Left colon (tissue), 2 donors: ENCODE measurements at places on chromosomes 13 and 19. TPM values are rescaled to one million over a fixed set of nuclear protein-coding genes. Genes with fewer than 3 reads are reported as not detected.
A peak's percentile ranks its signal among the peaks of the same experiment; 100 is the strongest.

GRCh38 chr19:45117167-45117594 is 24.2 kb downstream of the PPP1R37 start:
- DNase-seq = no peak

DNA sequence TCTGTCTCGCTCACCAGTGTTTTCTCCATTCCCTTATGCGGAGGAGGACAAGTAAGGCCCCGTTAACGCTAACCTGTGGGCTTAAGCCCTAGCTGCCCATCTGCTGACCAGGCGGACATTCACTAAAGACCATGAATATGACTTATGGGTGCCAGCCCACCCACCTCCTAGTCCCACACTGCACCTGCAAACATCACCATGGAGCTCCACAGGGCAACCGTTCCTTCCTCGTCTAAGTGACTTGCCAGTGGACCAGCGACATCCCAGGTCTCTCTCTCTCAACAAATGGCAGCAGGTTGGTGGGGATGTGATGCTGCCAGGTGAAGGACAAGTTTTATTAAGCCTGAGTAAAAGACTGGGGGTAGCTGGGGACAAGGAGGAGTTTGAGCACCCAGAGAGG is 55.2 kb downstream of the CCDC70 start:
- DNase-seq = no peak

GRCh38 chr19:9850235-9850959 is 15.3 kb downstream of the PIN1 start:
- DNase-seq = no peak

- no peak for DNase-seq
These were observed 119.3 kb upstream of the GJB6 start for GRCh38 chr13:20351281-20352022.

GRCh38 chr13:109869312-109870237 is 83.2 kb upstream of the IRS2 start:
- peak; percentile 83 for DNase-seq

DNA sequence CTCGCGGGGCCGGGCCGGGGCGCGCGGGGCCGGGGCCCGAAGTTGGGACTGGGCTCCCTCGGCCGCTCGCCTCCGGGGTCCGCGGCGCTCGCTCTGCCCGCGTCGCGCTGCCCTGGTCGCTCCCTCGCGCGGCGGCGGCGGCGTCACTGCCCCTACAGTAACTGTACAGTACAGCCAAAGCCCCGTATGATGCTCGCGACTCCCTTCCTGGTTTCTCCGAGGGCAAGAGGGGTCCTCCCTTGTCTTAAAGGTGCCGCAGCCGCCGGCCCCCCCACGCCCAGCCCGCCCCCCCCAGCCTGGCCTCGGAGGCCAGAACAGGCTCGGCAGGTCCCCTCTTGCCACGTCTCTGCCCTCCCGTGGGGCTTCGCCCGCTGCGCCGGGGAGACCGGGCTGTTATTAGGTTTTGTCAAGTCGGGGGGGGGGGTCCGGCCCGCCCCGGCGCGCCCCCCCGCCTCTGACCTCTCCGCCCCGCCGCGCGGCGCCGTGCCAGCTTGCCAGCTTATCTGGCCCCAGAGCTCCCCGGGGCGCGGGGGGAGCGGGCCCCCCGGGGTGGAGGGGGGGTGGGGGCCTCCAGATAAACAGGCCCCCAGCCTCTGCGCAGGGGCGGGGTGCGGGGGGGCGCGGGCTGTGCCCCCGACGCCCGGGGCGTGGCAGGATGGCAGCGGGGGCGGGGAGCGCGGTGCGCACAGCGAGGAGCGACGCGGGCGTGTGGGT is at the start of gene ZBTB7A:
TSS of gene ZBTB7A (minus strand) at position 218 of the 714 bp plus-strand sequence. CDS start 11,667 bp downstream, outside the sequence.
- peak; percentile 91 for DNase-seq

GRCh38 chr13:21872795-21873194 is 201.9 kb downstream of the FGF9 start:
- DNase-seq = no peak

DNA sequence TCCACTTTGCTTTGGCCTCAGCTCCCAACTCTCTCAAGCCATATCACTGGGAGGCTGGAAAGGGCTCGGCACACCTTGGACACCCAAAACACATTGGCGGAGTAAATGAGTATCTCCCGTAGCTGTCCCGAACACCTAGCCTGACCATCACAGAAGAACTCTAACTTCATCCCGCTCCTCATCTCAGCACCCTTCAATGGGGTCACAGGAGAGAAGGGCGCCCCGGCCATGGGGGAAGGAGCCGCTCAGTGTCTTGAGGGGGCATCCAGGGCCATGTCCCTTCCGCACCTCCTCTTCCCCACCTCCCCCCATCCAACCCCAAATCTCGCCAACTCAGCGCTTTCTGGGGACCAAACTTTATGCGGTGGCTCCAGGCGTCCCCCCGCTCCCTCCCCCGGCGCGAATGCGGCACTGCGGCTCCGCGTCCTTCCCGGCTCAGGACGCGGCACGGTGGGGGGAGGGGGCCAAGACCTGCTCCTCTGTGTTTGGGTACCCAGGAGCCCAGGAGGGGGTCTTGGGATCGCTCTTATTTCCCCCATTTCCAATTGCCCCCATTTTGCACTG is 3.0 kb downstream of the KCNC3 start:
- DNase-seq = no peak

DNA sequence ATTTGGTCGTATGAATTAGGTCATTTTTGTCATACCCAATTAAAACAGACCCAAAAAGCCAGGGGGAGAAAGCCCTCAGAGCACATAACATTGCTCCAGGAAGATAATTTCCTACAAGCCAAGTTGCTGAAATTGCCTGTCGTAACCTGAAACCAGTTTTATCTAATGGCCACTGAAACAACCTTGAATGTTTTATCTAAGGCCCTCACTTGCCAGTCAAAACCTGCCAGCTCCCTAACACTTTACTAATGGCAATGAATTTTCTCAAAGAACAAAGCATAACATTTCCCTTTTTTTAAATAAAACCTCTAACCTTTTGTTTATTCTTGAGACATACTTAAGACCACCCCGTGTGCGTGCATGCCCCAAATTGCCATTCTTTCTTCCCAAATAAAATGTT is 496.2 kb upstream of the KLHL1 start:
- DNase-seq = no peak

GRCh38 chr13:37416291-37417059 is 182.1 kb downstream of the POSTN start:
- no peak for DNase-seq

DNA sequence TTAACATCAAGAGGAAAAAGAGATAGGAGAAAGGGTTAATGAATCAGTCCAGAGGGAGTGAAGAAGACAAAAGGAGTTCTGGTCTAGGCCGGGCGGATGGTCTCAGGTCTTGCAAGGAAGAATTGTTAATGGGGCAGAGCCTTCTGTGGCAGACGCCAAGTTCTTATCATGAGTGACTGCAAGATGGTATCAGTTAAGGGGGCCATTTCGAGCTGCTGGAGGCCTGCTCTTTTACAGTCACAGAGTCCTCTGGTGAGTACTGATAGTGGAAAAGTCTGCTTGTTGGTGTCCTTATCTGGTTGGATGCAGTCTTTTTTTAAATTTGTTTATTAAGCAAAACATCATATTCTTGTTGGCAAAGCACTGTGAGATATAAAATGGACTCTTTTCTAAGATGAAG is 590.9 kb upstream of the SGCG start:
- no peak for DNase-seq

DNA sequence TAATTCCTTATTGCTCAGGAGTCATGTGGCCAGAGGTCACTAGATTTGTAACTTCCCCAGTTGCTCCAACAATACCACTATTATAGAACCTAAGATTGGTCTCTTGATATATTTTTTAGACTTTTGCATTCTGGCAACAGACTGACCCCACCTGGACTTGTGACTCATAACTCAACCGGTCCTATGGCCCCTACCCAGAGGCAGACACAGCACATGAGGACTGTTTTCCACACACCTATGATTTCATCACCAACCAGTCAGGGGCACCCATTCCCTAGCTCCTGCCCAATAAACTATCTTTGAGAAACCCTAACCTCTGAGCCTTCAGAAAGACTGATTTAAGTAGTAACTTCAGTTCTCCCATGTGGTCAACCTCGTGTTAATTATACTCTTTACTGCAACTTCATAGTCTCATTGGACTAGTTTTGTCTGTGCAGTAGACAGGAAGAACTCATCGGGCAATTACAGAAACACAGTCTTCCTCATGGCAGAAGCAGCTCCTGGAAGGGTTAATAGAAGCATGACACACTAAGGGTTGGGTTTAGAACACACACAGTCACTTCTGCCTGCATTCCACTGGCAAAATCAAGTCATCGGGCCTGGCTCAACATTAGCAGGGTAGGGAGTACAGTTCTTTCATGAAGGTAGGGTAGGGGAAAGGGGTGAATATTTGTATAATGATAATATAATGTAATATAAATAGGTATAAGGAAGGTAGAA is 251.8 kb downstream of the UQCRFS1 start:
- DNase-seq = no peak

- no peak for DNase-seq
These were observed 118.9 kb upstream of the KL start for GRCh38 chr13:32897296-32897695.

DNA sequence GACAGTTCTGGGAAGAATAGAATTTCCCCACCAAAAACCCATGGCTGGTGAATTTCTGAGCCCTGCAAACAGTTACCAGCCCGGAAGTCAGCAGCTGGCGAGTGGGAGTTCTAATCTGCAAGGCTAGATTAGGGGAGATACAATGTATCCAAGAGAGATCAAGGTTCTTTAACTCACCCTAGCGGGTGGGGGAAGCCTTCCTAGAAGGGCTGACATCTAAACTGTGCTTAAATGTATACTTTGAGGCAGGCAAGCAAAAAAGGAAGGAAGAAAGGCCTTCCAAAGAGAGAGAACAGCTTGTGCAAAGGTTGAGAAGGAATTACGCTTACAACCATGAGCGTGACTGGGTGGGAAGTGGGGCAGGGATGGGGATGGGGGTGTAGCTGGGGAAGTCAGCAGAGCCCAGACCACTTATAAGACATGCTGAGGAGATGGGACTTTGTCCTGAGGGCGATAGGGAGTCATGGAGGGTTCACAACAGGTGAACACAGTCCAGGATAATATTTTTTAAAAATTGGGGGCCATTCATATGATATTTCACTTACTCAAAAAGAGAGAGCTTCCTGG is 20.8 kb upstream of the ZNRF4 start:
- no peak for DNase-seq

- DNase-seq = no peak
These were observed 530.6 kb upstream of the SPRY2 start for GRCh38 chr13:80871481-80871880.

GRCh38 chr19:13881251-13881691 is 4.3 kb downstream of the NANOS3 start:
- no peak for DNase-seq

DNA sequence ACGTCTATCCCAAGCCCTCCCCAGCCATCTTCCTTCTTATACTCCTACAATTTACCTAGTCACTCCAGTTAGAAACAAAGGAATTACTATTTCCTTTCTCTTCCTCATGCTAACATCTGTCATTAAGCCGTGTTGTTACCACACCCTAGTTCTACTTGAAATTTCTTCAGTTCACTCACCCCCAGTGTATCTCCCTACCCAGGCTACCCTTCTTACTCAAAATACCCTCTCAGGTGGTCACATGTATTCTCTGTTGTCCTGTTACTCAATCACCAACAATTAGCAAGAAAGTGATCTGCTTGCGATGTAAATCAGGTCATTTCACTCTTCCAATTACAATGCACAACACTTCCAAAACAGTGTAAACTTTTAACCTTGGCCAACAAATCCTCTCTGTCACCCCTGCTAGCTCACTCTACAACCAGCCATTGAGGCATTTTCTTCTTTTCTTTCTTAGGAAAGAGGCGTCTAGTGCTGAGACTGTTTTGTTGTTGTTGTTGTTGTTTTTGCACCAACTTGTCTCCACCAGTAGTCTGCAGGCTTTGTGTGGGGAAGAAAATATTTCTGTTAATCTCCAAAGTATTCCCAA is 50.7 kb downstream of the PCDH17 start:
- no peak for DNase-seq

GRCh38 chr13:32033744-32034143 is 2.2 kb downstream of the FRY start:
- no peak for DNase-seq

DNA sequence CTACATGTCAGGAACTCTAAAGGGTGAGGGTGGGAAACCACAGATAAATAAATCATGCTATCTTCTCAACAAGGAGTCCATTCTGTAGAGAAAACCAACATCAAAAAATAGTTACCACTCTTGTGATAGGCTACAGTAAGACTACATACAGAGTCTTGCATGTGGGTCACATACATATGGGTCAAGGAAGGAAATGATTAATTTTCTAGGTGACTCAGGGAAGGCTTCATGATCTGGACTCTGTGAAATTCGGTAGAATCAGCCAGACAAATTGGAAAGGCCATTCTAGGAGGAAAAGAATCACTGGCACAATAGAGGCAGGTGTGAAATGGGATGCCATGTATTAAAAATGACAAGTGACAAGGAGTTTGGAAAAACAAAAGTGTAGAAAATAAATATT is 638.9 kb downstream of the LIG4 start:
- DNase-seq = no peak

DNA sequence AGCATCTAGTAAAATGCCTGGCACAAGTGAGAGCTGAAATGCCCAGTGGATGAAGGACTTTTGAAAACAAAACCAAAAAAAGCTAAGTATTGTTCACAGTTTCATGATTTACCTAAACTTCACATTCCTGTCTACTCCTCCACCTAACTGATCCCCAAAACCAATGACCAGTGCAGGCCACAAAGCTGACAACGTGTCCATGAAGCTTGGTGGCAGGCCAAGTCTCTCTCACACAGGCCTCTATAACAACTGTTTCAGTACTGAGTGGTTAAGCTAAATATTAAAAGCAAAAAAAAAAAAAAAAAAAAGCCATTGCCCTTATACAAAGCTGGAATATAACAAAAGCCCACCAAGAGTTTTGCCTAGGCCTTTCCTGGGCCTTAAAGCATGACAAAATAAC is 36.4 kb downstream of the STK24 start:
- no peak for DNase-seq

DNA sequence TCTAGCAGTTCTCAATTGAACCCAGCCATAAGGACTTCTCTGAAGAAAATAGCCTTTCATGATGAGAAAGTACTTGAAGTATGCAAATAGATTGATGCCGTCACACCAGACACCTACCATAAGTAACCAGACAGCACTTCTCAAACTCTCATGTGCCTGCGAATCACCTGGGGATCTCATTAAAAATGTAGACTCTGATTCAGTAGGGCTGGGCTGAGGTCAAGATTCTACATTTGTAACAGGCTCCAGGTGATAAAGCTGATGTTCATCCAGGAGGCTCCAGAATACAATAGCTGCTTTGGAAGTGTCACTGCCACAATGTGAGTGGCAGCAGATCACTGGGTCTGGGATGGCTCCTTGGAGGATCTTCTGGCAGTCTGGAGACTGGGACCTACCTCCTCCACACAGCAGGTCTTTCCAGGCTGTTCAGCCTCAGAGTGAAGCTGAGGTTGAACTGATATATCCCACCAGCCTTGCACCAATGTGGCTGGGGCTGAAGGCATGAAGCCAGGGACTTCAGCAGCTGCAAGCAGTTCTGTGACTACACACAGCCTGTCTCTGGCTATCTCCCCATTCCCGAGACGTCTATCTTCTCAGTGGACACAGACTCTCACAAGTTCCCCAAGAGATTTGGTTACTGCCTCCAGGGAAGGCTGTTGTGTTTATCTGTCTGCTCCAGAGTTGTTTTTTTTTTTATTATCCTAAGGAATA is 9.1 kb downstream of the MBNL2 start:
- DNase-seq = no peak

- DNase-seq = peak; percentile 45
These were observed 630 bp downstream of the COQ8B start for GRCh38 chr19:40716031-40716481.

GRCh38 chr13:44206434-44206833 is 167.2 kb upstream of the SERP2 start:
- DNase-seq = no peak

FFAR1 gene
- 0.11 TPM for total RNA-seq

ZNF154 gene
- 1.8 TPM for total RNA-seq
